ENCODE measurements at places on chromosomes 5 and 9.

- DNase-seq = no peak
Measured at GRCh38 chr9:134852906-134853654, 27.5 kb upstream of the FCN2 start.

DNA sequence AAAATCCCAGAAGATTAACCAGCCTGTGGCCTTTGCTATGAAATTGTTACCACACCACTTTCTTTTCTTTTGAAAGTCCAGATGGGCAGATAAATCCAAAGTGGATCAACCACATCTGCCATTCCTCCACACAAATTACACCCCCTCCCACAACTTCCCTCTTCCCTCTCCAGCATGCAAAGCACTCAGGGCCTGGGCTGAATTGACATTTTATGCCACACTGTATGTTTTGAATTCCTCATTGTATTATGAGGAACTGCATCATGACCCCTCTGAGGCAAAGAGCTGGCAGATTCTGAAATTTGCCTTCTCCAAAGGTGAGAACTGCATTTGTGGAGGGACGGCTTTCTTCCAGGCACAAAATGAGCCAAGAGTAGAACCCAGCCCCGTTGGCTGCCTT is 589.2 kb upstream of the KLF4 start:
- no peak for DNase-seq

GRCh38 chr5:64838803-64839202 is 70.1 kb downstream of the CWC27 start:
- DNase-seq = no peak

DNA sequence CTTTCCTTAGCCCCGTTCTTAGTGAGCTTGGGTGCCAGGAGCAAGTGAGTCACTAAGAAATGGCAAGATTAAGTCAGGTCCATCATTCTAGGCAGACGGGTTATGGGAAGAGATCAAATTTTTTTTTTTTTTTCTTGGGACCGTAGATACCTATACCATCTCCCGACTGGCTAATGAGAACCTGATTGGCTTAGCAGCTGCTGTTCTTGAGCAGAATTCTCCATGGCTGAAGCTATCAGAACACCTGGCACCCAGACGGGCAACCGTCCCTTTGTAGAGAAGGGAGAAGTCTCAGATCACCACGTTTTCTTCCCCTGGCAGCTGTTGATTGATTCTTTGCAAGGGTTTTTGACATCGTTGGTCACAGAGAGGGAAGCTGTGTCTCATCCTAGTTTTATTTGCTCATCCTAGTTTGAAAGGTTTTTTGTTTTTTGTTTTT is 78.6 kb downstream of the AOPEP start:
- no peak for DNase-seq

- DNase-seq = no peak
Measured at GRCh38 chr9:134491856-134492255, 149.7 kb upstream of the COL5A1 start.

DNA sequence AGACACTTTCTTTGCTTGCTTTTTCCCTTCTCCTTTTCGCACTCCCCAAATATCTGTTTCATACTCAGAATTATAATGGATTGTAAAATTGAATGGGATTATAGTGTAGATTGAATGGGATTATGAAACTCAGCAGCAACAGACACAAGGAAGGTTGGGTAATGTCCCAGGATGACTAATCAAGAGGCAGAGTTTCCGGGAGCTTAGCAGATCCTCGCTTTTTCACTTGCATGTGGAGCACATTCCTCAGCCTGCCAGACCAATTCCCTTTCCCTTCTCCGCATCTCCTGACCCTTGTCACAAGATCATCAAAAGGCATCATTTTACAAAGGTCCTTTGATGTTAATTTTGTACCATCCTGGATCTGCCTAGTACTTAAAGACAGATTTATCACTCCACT is 55.1 kb upstream of the SLC1A1 start:
- DNase-seq = no peak

- no peak for DNase-seq
Measured at GRCh38 chr5:68630354-68630753, 414.8 kb downstream of the PIK3R1 start.

GRCh38 chr5:145499483-145499882 is 335.7 kb downstream of the PRELID2 start:
- DNase-seq = no peak

All from iPS-NIHi11 (cell line).